ENCODE measurements at places on chromosomes 7 and 10. TPM values are rescaled to one million over a fixed set of nuclear protein-coding genes. Genes with fewer than 3 reads are reported as not detected.

AZGP1 gene
- not detected for total RNA-seq

TRIM74 gene
- 2.2 TPM for total RNA-seq

FAM241B gene
- 9.1 TPM for total RNA-seq

MBL2 gene
- not detected for total RNA-seq

SLC39A12 gene
- total RNA-seq, result not detected

MARVELD1 gene
- total RNA-seq, result 0.30 TPM

KAZALD1 gene
- total RNA-seq, result not detected

RASA4B gene
- 18.9 TPM for total RNA-seq

STEAP1 gene
- not detected for total RNA-seq

CYP3A7 gene
- total RNA-seq, result not detected

HYAL4 gene
- not detected for total RNA-seq

CYP2C19 gene
- not detected for total RNA-seq

COL1A2 gene
- not detected for total RNA-seq

GBX1 gene
- not detected for total RNA-seq

DPYSL4 gene
- 1.8 TPM for total RNA-seq

PLXDC2 gene
- total RNA-seq, result 0.22 TPM

MRLN gene
- not detected for total RNA-seq

CALHM3 gene
- total RNA-seq, result not detected

SCIN gene
- not detected for total RNA-seq

USP6NL gene
- total RNA-seq, result 6.3 TPM

Measured in CD8-positive, alpha-beta T cell (primary cell).